Activated T-cell treated with anti-CD3 and anti-CD28 coated beads, Interleukin-2, amount 50 U/mL, for 48 hours (primary cell): ENCODE measurements at places on chromosomes 5 and 9.

- DNase-seq = no peak
Measured at GRCh38 chr9:124281931-124282371, 24.2 kb downstream of the NEK6 start.

GRCh38 chr9:131116281-131117120, 8.9 kb upstream of the NUP214 start:
- no peak for DNase-seq

DNA sequence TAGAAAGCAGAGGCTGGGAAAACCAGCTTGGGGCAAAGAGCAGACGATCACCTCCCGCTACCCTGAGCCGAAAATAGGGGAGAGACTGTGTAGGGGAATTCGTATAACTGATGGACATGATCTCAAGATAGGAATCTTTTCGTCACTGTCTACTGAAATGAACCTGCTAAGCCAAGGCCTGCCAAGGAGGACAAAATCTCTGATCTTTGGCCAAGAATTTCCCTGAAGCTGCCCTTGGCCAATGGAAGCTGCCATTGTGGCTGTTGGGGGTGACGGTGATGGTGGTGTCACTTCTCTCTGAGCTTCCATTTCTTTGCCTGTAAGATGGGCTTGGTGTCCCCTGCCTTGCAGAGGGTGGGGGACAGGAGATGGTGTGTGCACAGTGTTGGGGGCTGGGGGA, 3.3 kb upstream of the PTGES start:
- no peak for DNase-seq

DNA sequence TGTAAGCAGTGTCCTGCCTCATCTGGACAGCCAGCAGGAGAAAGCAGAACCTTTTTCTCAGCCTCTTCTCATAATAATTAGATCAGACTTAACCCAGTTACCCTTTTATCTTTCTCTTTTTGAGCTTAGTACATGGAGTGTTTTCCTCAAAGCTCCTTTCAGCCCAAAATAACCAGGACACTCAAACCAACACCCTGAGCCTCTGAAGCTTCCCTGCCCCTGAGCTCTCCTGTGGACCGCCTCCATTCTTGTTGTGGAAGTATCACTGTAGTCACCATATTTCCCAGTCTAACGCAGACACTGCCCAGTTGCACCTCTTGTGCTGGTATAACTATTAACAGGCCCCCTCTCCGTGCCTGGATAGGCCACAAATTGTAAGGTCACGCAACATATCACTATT, 53.8 kb upstream of the ZNF622 start:
- DNase-seq = no peak
